WTC11 (cell line): ENCODE measurements at places on chromosomes 5 and 9. TPM values are rescaled to one million over a fixed set of nuclear protein-coding genes. Genes with fewer than 3 reads are reported as not detected.

- H3K27me3 ChIP-seq = peaks cover 58% of the 10 kb centered on the region
- peaks cover 12% of the 10 kb centered on the region for H3K4me1 ChIP-seq
- H3K27ac ChIP-seq = no peak overlapping the region
- H3K36me3 ChIP-seq = no peaks in the 10 kb centered on the region
These were observed 391 bp downstream of the RALGDS start for GRCh38 chr9:133120501-133121197.

DNA sequence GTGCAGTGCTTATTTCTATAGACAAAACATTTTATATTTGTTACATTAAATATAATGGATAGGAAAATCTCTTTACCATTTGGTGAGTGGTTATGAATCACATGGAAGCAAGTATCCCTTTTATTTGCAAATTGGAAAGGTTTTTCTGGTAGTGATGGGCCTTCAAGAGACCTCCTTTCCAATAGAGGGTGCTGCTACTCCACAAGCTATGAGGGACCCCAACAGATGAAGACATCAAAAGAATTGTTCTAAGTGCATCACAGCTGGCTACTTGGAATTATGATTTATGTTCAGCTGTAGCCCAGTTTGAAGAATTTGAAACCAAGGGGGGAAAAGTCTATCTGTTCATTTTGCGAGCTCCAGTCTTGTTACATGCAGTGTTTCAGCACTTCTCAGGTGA lies 493.7 kb upstream of the SGCD start:
- no peak overlapping the region for H3K27ac ChIP-seq
- no peaks in the 10 kb centered on the region for H3K27me3 ChIP-seq
- DNase-seq = no peak
- no peak overlapping the region for H3K4me3 ChIP-seq
- no peaks in the 10 kb centered on the region; the same call in 1 of the 2 replicates for H3K4me1 ChIP-seq

Gene EMB
- total RNA-seq = 36.3 to 40.4 TPM (median 39.7 TPM) in 3 replicates

DNA sequence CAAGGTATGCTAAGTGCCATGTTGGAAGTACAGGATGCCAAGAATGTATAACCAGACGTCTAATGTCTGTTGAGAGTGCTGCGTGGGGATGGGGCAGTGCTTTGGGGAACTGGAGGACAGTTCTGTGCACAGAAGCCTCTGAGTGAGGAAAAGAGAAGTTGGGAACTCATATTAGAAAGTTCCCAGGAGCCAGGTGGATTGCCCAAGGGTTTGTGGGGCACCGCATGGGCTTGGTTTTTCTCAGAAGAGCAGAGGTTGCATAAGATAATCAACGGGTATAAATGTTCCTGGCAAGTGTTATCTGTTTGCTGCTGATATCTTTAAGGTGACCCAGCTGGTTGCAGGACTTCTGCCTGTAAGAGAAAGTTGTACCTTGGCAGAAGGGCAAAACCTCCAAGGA lies 13.1 kb downstream of the HRH2 start:
- H3K27me3 ChIP-seq = no peaks in the 10 kb centered on the region
- H3K4me1 ChIP-seq = peaks cover 9% of the 10 kb centered on the region
- H3K36me3 ChIP-seq = no peaks in the 10 kb centered on the region

- H3K4me1 ChIP-seq = peaks cover 16% of the 10 kb centered on the region
- peak overlapping the region; percentile 97 for H3K27ac ChIP-seq
- DNase-seq = peak; percentile 63
These were observed 601 bp upstream of the FAF2 start for GRCh38 chr5:176447591-176447977.

GRCh38 chr9:129643706-129644105 lies 1.8 kb upstream of the ASB6 start:
- no peak overlapping the region for H3K4me3 ChIP-seq
- DNase-seq = no peak
- no peaks in the 10 kb centered on the region; the same call in 1 of the 2 replicates for H3K27me3 ChIP-seq
- no peak overlapping the region for H3K27ac ChIP-seq

DNA sequence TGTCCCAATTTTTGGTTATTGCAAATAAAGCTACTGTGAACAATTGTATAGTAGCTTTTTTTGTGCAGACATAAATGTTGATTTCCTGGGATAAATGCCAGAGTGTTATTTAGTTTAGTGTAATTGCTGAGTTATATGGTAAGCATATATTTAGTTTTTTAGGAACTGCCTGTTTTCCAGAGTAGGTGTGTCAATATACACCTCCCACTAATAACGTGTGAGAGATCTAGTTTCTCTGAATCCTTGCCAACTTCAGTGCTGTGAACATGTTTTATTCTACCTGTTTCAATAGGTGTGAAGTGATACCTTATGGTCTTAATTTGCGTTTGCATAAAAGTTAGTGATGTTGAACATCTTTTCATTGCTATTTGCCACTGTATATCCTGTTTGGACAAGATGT lies 9.1 kb upstream of the OR2S2 start:
- peaks cover 51% of the 10 kb centered on the region for H3K27me3 ChIP-seq
- H3K27ac ChIP-seq = no peak overlapping the region
- no peaks in the 10 kb centered on the region for H3K36me3 ChIP-seq

DNA sequence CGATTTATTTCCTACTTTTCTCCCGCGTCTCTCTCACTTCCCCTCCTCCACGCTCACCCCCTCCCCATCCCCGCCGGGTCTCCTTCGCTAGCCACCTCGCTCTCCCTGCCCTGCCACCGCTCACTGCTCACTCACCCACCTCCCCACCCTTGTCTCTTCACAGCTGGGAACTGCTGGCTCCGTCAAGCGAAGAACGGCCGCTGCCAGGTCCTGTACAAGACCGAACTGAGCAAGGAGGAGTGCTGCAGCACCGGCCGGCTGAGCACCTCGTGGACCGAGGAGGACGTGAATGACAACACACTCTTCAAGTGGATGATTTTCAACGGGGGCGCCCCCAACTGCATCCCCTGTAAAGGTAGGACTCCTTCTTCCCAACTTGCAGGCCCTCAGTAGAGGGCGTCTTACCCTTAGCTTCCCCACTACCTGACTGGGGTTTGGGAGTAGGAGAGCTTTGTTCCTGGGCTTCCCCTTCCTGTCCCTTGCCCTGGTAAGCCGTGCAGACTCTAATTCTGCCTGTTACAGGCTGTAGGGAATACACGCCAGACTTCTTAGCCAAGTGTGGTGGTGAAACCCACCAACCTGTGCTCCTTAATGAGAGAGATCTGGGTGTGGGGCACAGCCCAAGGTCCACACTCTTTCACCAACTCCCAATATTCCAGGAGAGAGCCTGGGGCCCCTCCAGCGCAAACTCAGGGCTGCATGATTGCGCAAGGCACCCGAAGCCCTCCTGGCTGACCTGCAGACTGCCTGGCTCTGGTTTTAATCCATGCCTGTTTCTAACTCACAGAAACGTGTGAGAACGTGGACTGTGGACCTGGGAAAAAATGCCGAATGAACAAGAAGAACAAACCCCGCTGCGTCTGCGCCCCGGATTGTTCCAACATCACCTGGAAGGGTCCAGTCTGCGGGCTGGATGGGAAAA lies 2.5 kb downstream of the FST start:
- DNase-seq = peak; percentile 57
- peaks cover 14% of the 10 kb centered on the region for H3K4me1 ChIP-seq
- H3K27me3 ChIP-seq = peaks cover 11% of the 10 kb centered on the region

Gene TRPM6
- total RNA-seq = 0.66 to 1.4 TPM (median 0.78 TPM) in 3 replicates

Gene IDNK
- 0.50 to 0.78 TPM (median 0.69 TPM) in 3 replicates for total RNA-seq

DNA sequence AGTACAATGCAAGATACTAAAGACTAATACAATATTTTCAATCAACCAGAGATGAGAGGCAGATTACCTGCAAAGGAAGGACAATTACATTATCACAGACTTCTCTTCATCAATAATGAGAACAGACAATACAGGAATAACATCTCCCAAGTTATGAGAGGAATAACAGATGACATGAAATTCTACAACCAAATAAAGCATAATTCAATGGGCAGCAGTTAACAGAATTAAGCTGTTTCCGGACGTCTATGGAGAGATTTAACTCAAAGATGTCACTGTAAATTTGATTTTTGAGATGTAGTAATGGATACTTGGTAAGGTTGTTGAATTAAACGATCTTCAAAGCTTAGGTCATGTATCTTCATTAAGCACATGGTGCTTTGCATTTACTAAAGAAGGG lies 19.8 kb upstream of the PARP8 start:
- no peak for DNase-seq
- peaks cover 16% of the 10 kb centered on the region for H3K4me1 ChIP-seq
- no peak overlapping the region for H3K27ac ChIP-seq
- H3K36me3 ChIP-seq = no peaks in the 10 kb centered on the region
- H3K4me3 ChIP-seq = no peak overlapping the region

- H3K4me3 ChIP-seq = no peak overlapping the region
- H3K36me3 ChIP-seq = no peaks in the 10 kb centered on the region
- H3K27me3 ChIP-seq = no peaks in the 10 kb centered on the region; the same call in 1 of the 2 replicates
- H3K4me1 ChIP-seq = peaks cover 12% of the 10 kb centered on the region
- no peak for DNase-seq
- H3K27ac ChIP-seq = no peak overlapping the region
These were observed 123.5 kb upstream of the LMX1B start for GRCh38 chr9:126490214-126490631.

Gene TLX3
- 0.11 to 0.16 TPM in 2 of 3 replicates, not detected in the other for total RNA-seq

Gene FBXW5
- 58.2 to 70.5 TPM (median 63.9 TPM) in 3 replicates for total RNA-seq

Gene LCN1
- total RNA-seq = not detected in 3 replicates

- peaks cover 9% of the 10 kb centered on the region for H3K4me1 ChIP-seq
- peaks cover 6% of the 10 kb centered on the region for H3K36me3 ChIP-seq
- H3K27ac ChIP-seq = no peak overlapping the region
- no peak overlapping the region for H3K4me3 ChIP-seq
These were observed 702.1 kb downstream of the SEMA5A start for GRCh38 chr5:8843771-8844170.

Gene ADAM19
- 19.2 to 28.6 TPM (median 20.7 TPM) in 3 replicates for total RNA-seq

DNA sequence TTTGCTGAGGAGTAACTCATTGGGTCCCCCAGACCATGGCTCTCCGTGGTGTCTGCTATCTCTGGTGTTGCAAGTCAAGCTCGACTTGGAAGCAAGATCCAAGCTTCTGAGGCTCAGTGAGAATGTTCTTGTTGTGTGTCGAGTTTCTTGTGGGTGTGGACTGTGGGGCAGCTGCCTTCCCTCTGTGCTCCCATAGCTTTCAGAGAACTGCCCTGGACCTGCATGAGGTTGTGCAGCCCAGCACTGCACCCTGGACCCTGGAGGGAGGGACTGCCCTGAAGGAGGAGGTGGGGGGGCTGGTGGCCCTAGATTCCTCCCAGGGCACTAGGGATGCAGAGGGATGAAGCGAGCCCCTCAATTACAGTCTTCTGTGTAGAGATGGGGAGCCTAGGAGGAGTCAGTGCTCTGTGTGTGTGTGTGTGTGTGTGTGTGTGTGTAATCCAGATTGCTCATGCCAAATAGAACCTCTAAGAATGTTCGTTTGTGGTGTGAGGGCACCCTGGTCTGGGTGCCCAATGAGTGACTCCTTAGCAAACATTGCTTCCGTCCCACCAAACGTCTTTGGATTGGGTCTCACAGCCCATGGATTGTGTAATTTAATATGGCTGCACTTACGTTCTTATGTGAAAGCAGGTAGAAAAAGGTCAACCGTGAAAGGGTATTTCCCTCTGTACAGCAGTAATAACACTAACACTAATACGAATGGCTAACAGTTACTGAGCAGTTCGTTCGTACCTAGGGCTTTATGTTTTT lies 143.3 kb upstream of the LMX1B start:
- no peak overlapping the region for H3K27ac ChIP-seq
- no peaks in the 10 kb centered on the region for H3K36me3 ChIP-seq
- peaks cover 28% of the 10 kb centered on the region for H3K4me1 ChIP-seq
- H3K4me3 ChIP-seq = no peak overlapping the region
- H3K27me3 ChIP-seq = no peaks in the 10 kb centered on the region
- DNase-seq = no peak

DNA sequence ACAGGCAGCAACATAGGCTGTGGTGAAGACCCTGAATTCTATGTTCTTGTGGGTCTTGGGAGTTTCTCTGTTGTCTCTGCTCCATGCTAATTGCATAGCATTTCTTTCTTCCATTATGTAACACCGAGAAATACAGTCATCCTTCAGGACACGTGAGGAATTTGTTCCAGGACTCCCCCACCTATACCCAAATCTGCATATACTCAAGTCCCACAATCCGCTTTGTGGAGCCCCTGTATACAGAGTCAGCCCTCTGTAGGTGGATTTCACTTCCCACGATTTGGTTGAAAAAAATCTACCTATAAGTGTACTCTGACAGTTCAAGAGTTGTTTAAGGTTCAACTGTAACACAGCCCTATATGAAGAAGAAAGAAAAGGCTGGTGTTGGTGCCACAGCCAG lies 22.1 kb downstream of the ANKRD33B start:
- no peak overlapping the region for H3K4me3 ChIP-seq
- no peak for DNase-seq
- peaks cover 50% of the 10 kb centered on the region for H3K4me1 ChIP-seq
- no peaks in the 10 kb centered on the region for H3K36me3 ChIP-seq
- H3K27ac ChIP-seq = no peak overlapping the region

Gene SPINK13
- total RNA-seq = 0.17 TPM in 1 of 3 replicates, not detected in the others

DNA sequence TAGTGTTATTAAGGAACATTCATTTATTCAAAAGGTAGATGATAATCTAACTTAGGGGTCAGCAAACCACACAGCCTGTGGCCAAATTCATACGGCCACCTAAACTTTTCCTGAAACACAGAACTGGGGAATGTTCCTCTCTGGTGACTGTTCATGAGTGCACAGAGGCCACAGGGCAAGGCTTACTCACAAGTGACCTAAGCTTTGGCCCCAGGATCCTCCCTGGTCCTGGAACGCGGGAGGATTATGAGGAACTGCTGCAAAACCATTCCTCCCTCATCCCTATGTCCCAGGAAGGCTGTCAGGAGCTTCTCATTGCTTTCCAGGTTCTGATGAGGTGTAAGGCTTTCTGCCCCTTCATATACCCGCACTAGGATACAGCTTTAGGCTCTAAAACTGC lies 397.6 kb downstream of the SEMA5A start:
- DNase-seq = no peak
- peaks cover 7% of the 10 kb centered on the region; the same call in 1 of the 2 replicates for H3K36me3 ChIP-seq
- H3K27me3 ChIP-seq = no peaks in the 10 kb centered on the region
- no peaks in the 10 kb centered on the region for H3K4me1 ChIP-seq

DNA sequence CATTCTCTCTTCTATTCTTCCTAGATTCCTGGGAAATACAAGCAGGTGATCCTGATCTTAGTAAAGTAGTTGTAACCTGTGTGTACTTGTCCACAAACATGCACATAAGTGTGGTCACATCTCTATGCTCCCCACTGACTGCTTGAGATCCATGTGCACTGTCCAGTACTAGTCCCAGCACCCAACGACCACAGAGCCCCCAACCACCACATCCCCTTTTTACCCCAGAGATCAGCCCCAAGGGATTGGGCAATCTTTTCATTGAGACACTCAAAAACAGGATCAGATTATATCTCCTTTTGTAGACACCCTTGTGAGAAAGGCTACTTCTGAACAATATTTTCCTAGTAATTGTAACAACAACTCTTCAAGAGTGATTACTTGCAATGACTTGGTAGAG lies 240.6 kb downstream of the ACTL7B start:
- H3K36me3 ChIP-seq = no peaks in the 10 kb centered on the region
- DNase-seq = no peak
- no peaks in the 10 kb centered on the region for H3K4me1 ChIP-seq
- H3K4me3 ChIP-seq = no peak overlapping the region
- no peaks in the 10 kb centered on the region for H3K27me3 ChIP-seq

Gene KIF20A
- 66.9 to 81.9 TPM (median 68.0 TPM) in 3 replicates for total RNA-seq

Gene TOR1B
- 18.3 to 19.2 TPM (median 18.8 TPM) in 3 replicates for total RNA-seq

DNA sequence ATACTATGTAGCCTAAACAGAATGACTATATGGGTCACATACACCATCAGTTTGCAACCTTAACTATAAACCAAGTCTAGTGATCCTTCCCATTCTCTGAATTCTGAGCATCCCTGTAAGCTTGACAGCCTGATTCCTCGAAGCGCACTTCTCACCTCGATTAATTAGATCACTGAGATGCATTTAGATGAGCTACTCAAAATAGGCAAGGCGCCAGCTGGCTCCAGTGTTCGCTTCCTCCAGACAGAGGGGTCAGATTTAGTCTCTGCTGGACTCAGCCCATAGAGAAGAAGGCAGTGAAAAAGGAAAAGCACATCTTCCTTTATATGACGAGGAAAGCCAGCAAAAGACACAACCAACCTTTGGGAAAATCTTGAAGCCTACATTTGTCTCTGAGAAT lies 371.5 kb downstream of the MLLT3 start:
- H3K4me1 ChIP-seq = no peaks in the 10 kb centered on the region
- no peak for DNase-seq
- H3K27me3 ChIP-seq = no peaks in the 10 kb centered on the region; the same call in none of the 2 replicates
- no peak overlapping the region for H3K4me3 ChIP-seq
- H3K27ac ChIP-seq = no peak overlapping the region
